ENCODE measurements at places on chromosomes 5 and 9. TPM values are rescaled to one million over a fixed set of nuclear protein-coding genes. Genes with fewer than 3 reads are reported as not detected.

Gene SPINK13
- total RNA-seq: not detected

Gene GLRA1
- not detected for total RNA-seq

Gene GRIN1
- total RNA-seq: 0.47 TPM

Gene GALNT12
- 145 TPM for total RNA-seq

Gene LPAR1
- total RNA-seq: 20.2 TPM
